ENCODE measurements at places on chromosomes 6 and 20. TPM values are rescaled to one million over a fixed set of nuclear protein-coding genes. Genes with fewer than 3 reads are reported as not detected.

GRCh38 chr20:54272901-54273488 is 65.1 kb downstream of the PFDN4 start:
- DNase-seq: no peak

DNA sequence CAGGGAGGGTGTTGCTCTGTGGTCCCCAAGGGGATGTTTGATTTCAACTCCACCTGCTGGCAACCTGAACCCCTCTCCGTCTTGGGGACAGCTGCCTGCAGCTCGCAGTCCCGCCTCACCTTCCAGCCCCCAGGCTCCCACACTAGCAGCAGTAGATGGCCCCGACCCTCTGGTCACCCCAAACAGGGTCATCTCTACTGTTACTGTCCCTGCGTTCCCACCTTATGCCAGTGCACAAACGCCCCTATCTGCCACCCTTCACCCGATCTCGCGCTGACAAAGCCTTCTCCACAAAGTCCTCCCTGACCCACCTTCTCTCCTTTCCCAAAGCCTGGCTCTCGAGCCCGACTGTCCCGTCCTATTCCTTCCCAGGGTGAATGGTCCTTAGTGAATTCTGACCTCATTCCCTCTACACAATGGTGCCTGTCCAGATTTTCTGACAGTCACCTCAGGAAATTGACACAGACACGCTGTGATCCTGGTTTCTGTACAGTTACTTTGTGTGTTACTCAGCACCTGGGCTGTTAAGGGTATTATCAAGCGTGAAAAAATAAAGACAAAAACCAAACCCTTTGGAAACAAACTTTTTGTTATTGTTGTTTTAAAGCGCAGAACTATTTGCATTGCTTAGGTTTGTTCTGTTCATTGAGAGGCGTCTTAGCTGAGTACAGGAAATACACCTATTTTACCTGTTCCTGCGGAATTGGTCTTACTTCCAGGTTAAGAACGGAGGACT is 728 bp downstream of the FUT9 start:
- DNase-seq: no peak

DNA sequence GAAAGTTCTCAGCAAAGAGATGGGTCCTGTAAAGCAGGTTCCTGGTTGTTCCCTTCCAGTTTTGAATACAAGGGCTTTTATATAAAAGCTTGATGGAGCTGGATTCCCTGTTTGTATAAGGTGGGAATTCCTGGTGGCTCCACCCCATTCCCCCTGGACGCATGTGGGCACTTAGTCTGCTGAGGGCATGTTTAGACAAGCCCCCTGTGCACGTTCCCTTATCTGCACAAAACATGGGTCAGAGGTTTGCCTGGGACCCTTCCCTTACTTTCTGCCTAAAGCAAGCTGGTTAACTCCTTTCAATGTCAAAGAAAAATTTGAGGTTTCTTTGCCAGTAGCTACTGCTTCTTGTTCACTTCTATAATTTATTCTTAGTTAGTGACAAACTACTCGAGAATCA is 181.1 kb downstream of the BCKDHB start:
- DNase-seq: no peak

- DNase-seq: no peak
Observed at GRCh38 chr6:46062312-46062711, 46.7 kb upstream of the CLIC5 start.

DNA sequence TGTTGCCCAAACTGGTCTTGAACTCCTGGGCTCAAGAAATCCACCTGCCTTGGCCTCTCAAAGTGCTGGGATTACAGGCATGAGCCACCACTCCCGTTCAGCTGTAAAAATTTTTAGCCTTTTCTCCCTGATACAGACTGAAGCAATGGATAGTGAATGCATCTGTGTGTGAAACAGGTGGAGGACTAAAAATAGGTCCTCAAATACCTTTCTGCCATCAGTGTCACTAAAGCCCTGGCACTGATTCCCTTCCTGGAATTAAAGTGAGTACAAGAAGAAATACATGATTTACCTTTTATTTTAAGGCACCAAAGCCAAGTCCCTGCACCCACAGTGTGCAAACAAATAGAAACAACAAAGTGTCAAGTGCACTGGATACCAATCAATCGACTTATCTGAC is 25.1 kb downstream of the TULP4 start:
- no peak for DNase-seq

GRCh38 chr6:110034667-110035036 is 56.5 kb downstream of the GPR6 start:
- DNase-seq: no peak

DNA sequence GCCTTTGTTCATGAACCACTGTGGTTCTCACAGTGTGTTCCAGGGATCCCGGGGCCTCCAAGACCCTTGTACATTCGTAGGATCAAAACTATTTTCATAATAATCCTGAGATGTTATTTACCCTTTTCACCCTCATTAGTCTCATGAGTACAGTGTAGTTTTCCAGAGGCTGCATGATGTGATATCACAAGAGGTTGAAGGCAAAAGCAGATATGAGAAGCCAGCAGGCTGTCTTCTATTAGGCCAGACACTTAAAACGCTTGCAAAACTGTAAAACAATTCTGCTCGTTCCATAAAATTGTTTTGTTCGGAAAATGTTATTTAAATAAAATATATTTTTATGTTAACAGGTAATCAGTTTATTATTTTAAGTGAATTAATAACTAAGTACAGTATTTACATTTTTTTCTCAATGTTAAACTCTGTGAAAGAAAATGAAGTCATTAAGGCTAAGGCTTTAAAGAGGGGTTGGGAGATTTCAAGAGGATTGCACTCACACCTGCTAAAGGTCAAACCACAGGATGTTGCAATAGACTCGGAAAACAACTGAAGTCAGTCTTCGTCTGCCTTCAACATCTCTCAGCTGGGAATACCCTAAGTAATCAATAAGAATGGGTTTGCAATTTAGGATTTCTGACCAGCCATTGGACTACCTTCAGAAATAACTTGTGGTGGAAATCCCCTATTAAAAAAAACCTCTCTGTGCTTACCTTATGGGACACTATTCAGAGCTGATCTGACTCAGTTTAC is 474.2 kb downstream of the KIF16B start:
- no peak for DNase-seq

DNA sequence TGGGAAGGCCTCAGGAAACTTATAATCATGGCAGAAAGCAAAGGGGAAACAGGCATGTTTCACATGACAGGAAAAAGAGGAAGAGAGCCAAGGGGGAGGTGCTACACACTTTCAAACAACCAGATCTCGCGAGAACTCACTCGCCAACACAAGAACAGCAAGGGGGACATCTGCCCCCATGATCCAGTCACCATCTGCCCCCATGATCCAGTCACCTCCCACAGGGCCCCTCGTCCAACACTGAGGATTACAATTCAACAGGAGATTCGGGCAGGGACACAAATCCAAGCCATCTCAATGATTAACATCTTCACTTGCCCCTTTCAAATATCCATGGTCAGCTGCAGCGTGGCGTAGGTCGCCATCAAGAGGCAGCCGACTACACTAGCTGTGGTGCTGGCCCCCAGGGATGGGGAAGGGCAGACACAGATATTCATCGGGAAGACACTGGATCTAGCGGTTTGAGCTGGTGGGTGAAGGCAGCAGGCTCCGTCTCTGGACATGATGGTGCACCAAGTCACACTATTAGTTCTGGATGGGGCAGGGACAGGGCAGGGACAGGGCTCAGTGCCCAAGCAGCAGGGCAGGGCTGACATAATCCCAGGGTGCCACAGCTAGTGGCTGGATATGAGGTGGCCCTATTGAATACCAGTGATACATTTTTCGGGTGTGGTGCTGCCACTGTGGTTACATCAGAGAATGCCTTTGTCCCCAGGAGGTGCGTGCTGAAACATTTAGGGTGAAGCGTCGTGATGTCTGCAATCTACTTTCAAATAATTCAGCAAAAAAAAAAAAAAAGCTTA is 31.6 kb downstream of the TUBB2B start:
- no peak for DNase-seq

DNA sequence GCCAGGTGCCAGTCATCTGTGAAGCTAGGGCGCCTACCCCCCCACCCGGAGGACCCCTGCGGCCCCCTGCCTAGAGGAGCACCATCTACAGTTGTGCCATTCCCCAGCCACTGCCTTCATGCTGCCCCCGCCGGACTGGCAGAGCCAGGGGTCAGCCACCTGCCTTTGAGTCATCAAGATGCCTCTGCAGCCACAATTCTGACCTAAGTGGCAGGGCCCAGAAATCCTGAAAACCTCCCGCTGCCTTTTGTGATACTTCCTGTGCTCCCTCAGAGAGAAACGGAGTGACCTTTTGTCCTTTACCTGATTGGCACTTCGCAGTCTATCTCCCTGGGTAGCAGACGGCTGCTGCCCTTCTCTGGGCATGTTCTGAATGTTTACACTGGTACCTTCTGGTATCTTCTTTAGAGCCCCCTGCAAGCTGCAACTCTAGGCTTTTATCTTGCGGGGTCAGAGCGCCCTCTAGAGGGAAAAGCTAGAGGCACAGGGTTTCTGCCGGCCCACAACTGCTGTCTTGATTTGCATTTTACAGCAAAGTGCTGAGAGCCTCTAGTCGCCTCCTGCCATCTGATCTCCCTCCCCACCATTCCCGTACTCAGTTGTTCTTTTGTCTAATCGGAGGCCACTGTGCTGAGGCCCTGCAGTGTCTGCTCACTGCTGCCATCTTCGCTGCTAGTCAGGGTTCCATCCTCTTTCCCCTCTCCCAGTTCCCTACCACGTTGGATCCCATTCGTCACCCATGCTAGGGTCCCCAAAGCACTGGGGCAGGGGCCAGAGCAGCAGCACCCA is 26.9 kb downstream of the SPATA2 start:
- DNase-seq: no peak

- no peak for DNase-seq
Observed at GRCh38 chr6:169420912-169421543, 167.4 kb upstream of the THBS2 start.

DNA sequence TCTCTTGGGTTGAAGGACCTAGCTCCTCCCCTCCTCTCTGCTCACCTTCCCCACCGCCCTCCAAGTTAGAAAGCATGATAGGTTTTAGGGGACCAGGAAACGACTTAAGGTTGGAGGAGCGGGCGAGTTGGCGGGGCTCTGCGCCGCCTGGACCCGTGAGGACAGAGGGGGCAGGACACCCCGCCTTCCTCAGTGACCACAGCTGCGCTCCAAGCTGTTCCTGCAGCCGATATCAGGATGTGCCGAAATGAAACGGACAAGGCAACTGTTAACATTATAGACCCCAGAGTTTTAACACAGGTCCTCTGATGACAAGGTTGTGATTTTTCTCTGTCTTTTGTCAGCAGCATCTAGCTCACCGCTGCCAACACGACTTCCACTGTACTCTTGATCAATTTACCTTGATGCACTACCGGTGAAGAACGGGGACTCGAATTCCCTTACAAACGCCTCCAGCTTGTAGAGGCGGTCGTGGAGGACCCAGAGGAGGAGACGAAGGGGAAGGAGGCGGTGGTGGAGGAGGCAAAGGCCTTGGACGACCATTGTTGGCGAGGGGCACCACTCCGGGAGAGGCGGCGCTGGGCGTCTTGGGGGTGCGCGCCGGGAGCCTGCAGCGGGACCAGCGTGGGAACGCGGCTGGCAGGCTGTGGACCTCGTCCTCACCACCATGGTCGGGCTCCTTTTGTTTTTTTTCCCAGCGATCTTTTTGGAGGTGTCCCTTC is at the start of gene GRM1:
TSS of gene GRM1 (plus strand) at position 212 of the 722 bp plus-strand sequence. CDS start at position 668, 456 bp downstream.
- DNase-seq: no peak

- no peak for DNase-seq
Observed at GRCh38 chr6:62615366-62616015, 329.5 kb upstream of the KHDRBS2 start.

- no peak for DNase-seq
Observed at GRCh38 chr6:71326611-71327010, 38.0 kb downstream of the OGFRL1 start.

GRCh38 chr6:35377002-35377401 is 34.6 kb downstream of the PPARD start:
- no peak for DNase-seq

- DNase-seq: no peak
Observed at GRCh38 chr20:43220612-43221011, 30.9 kb upstream of the PTPRT start.

- no peak for DNase-seq
Observed at GRCh38 chr6:39791850-39792539, at the start of gene DAAM2. Gene DAAM2 (plus strand): TSS chr6:39792376. CDS start chr6:39856303, 63,927 bp downstream.

DNA sequence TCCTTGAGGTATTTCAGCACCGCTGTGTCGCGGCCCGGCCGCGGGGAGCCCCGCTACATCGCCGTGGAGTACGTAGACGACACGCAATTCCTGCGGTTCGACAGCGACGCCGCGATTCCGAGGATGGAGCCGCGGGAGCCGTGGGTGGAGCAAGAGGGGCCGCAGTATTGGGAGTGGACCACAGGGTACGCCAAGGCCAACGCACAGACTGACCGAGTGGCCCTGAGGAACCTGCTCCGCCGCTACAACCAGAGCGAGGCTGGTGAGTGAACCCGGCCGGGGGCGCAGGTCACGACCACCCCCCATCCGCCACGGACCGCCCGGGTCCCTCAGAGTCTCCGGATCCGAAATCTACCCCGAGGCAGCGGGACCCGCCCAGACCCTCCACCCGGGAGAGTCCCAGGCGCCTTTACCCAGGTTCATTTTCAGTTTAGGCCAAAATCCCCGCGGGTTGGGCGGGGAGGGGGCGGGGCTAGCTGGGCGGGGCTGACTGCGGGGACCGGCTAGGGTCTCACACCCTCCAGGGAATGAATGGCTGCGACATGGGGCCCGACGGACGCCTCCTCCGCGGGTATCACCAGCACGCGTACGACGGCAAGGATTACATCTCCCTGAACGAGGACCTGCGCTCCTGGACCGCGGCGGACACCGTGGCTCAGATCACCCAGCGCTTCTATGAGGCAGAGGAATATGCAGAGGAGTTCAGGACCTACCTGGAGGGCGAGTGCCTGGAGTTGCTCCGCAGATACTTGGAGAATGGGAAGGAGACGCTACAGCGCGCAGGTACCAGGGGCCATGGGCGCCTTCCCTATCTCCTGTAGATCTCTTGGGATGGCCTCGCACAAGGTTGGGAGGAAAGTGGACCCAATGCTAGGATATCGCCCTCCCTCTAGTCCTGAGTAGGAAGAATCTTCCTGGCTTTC is 693 bp downstream of the HLA-F start:
- DNase-seq: no peak

- no peak for DNase-seq
Observed at GRCh38 chr20:35939264-35939663, 15.0 kb downstream of the SCAND1 start.

DNA sequence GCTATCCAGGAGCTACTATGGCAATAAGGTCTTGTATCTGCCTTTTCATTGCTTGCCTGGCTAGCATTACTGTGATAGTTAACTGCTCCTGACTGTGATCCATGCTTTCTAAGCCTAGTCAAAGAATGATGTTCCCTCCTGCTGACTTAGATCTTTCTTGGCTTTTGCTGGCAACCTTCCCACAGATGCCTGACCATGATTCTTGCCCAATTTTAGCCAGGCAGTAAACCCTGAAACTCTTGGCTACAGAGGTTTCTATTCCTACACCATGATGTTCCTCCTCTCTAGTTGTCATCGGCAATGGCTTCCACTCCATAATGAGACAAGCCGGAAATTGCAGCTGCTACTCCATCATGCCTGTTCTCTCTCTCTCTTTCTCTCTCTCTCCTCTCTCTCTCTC is 238.1 kb downstream of the HAO1 start:
- DNase-seq: no peak

GRCh38 chr6:6962086-6962485 is 145.7 kb upstream of the RREB1 start:
- no peak for DNase-seq

Gene PEX7
- total RNA-seq: 5.4 TPM

Gene IRF4
- total RNA-seq: 0.40 TPM

Gene GLO1
- total RNA-seq: 57.6 TPM

Gene C6orf132
- 87.8 TPM for total RNA-seq
